NCI-H2029 treated with DMSO at 0.1 percent for 48 hours (cell line): ENCODE measurements at places on chromosomes 7 and 10.

GRCh38 chr10:93386631-93387369, 95.3 kb downstream of the MYOF start:
- no peak for DNase-seq

GRCh38 chr10:14820010-14820774, 17.6 kb downstream of the CDNF start:
- no peak for DNase-seq

GRCh38 chr7:33885290-33886148, 19.8 kb upstream of the BMPER start:
- DNase-seq: no peak

DNA sequence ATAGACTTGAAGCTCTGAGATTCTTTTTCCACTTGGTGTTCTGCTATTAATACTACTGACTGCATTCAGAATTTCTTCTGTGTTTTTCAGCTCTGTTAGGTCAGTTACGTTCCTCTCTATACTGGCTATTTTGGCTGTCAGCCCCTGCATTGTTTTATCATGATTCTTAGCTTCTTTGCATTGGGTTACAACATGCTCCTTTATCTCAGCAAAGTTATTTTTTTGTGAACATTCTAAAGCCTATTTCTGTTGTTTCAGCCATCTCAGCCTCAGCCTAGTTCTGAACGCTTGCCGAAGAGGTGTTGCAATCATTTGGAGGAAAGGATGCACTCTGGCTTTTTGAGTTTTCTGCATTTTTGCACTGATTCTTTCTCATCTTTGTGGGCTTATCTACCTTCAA, 201.5 kb upstream of the GNAI1 start:
- DNase-seq: no peak

- DNase-seq: no peak
These were observed 118.5 kb downstream of the ABLIM1 start for GRCh38 chr10:114539623-114540022.
